NCI-H1048 (cell line): ENCODE measurements at places on chromosomes 7 and 10.

DNA sequence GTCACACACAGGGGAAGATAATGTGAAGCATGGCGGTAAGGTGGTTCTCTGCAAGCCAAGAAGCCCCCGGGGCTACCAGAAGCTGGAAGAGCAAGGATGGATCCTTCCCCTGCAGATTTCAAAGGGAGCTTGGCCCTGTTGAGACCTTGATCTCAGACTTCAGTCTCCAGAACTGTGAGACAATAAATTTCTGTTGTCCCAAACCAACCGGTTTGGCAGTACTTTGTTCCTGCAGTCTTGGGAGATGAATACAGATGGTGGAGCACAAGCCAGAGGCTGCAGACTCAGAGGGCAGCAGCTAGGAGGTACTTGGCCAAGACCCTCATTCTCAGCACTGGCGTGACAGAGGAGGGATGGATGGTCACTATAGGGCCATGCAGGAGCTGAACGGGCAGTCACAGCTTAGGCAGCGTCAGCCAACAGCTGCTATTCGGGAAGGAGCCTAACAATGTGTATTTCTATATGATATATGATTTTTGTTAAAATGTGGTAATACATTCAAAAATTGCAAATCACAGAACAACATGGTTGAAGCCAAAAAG, 387.3 kb downstream of the TNS3 start:
- no peak for DNase-seq

DNA sequence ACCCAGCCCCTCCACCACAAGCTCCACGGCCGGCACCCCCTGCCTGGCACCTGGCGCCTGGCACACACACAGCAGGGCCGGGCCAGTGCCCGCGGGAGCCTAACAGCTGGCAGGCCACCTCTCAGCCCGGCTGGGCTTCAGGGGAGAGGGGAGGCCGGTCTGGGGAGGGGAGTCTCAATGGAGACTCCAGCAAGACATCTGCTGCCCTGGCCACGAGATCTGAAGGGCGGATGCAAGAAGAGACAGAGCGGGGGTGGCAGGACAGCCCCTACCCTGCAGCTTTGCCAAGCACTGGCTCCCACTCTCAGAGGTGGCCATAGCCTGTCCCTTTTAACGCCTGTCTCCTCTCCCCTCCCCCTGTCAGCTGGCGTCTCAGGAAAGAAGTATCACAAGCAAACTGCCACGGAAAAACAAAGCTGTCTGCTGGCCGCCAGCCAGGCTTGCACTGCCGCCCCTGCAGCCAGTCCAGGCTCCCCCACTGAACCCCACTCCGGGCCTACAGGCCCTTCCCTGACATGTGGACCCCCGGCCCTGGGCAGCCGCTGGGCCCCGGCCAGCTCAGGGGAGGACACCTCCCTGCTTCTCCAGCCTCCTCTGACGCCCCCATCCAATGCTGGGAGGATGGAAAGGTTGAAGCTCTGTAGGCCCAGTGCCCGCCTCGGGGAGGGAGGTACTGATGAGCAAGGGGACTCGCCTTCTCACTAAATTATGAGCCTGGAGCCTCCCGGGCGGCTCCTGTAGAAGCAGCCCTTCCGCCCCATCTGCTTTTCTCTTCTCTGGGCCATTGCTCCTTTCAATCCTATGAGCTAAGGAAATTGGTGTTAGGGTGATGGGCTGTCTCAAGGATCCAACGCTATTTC, 178.4 kb downstream of the ARHGAP12 start:
- DNase-seq: no peak

- peak; percentile 1 for DNase-seq
Observed at GRCh38 chr7:50068850-50069551, 24.0 kb downstream of the ZPBP start.

DNA sequence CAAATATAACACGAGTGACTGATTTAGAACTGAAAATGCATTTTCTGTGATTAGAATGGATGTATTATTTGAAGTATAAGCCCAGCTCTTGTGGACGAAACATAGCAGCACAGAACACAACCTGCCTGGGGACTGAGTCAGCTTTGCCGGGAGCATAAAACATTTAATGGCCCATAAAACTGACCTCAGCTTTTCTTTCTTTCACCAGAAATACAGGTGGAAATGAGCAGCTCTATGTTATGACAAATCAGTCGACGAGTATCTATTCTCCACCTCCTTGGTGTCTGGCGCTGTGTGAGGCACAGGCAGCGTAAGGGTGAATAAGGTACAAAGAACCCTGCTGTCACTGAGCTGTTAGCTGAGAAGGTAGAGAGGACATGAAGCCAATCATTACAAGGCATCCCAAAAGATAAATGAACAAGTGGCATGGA, 471.6 kb upstream of the AKR1E2 start:
- no peak for DNase-seq

- no peak for DNase-seq
Observed at GRCh38 chr7:102842284-102842683, 70.5 kb upstream of the LRRC17 start.

GRCh38 chr10:11381023-11381422, 230.4 kb downstream of the USP6NL start:
- DNase-seq: no peak

DNA sequence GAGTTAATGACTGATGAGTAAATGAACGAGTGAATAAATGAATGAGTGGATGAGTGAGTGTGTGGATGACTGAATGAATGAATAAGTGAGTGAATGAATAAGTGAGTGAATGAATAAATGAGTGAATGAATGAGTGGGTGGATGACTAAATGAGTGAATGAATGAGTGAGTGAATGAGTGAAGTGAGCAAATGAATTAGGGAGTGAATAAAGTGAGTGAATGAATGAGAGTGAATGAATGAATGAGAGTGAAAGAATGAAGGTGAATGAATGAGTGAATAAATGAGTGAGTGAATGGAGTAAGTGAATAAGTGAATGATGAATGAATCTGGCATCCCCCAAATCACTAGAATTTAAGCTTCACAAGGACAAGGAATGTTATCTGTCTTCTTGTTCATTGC, 1253.0 kb downstream of the TYW1 start:
- no peak for DNase-seq

DNA sequence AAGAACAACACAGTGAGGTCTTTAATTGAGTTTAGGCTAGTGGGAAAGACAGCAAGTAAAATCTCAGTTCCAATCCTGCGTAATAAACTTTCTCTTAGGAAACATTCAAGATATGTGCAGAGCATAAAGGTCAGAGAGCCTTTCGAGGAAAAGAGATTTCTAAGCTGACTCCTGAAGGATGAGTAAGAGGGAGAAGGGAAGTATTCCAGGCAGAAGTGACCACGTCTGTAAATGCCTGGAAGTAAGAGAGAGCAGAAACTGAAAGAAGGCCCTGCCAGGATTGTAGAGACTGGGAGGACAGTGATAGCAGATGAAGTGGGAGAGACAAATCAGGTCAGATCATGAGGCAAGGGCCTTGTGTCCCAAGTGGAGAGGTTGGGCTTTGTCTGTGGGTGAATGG, 41.8 kb downstream of the PNLIPRP3 start:
- DNase-seq: no peak

- no peak for DNase-seq
Observed at GRCh38 chr10:75694790-75695189, 263.4 kb downstream of the LRMDA start.

DNA sequence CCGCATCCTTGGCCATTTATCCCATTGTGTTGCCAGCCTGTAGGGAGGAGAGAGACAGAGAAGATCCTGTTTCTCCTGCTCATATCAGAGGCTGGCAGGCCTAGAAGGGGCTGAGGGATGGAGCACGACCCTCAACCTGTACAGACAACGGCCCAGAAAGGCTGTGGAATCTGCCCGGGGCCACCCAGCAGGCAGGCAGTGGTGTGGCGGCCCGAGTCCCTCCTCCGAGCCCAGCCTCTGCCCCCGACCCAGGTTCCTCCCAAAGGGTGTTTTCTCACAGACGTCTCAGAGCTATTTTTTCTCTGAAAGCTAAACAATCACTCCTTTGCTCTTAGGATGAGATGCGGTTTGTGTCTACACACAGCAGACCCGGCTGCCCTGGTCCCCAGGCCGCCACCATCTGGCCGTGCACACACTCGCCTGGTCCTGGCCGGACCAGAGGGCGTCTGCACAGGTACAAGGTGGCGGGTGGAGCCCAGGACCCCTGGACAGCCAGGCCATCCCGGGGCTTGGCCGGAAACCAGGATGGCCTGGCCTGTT, 69.3 kb downstream of the FOXL3 start:
- DNase-seq: no peak

DNA sequence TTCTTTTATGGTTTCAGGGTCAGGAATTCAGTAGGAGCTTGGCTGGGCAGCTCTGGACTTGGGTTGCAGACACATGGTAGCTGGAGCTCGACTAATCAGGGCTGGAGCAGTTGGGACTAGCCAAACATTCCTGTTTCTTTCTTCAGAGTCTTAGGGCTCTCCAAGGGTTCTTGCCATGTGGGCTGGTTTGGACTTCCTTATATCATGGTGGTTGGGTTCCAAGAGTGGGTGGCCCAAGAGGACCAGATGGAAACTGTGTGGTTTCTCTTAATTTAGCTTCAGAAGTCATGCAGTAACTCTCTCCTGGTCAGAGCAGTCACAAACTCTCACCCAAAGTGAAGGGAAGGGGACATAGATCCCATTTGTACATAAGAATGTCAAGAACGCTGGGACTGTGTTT, 270.1 kb upstream of the FZD1 start:
- DNase-seq: no peak

GRCh38 chr10:58385784-58386112, 538 bp downstream of the TFAM start:
- DNase-seq: no peak
